ENCODE measurements at places on chromosomes 3 and 15.
A peak's percentile ranks its signal among the peaks of the same experiment; 100 is the strongest.

DNA sequence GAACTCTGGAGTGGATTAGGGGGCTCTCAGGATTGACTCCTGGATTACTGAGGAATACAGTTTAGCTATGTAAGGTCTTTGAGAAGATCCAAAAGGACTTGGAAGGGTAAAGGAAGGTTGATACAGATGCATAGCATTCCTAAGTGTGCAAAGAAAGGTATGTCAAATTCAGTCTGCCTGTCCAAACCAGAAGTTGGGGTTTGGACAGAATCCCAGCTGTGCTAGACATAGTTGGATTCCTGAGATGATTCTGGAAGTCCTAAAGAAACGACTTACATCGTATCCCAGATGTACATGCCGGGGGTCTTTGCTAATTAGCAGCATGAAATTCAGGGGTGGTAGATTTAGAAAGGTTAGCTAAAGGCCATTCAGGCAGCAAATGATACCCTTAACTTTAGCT lies 97.7 kb upstream of the TSPAN3 start:
- DNase-seq, result no peak

- DNase-seq, result no peak
These were observed 393 bp downstream of the ERICH6 start for GRCh38 chr3:150703299-150703755.

GRCh38 chr15:99486371-99487336 lies 79.1 kb upstream of the MEF2A start:
- DNase-seq, result peak; percentile 87

DNA sequence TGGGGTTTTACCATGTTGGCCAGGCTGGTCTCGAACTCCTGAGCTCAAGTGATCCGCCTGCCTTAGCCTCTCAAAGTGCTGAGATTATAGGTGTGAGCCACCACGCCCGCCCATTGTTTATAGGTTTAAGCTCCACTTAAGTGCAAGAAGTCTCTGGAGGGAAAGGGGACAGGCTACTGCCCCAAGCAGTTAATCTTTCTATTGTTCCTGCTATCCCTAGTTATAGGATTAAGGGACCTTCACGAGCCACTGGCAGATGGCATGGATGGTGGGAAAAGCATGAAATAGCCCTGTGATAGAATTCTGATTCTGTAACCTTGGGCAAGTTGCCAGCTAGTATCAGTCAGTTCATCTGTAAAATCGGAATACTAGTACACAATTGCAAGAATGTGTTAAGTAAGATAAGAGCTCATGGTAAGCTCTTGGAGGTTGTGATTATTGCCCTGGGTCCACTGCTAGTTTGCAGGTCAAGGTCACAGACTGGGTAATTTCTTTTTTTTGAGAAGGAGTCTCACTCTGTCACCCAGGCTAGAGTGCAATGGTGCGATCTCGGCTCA lies 5.3 kb upstream of the RBPMS2 start:
- no peak for DNase-seq

DNA sequence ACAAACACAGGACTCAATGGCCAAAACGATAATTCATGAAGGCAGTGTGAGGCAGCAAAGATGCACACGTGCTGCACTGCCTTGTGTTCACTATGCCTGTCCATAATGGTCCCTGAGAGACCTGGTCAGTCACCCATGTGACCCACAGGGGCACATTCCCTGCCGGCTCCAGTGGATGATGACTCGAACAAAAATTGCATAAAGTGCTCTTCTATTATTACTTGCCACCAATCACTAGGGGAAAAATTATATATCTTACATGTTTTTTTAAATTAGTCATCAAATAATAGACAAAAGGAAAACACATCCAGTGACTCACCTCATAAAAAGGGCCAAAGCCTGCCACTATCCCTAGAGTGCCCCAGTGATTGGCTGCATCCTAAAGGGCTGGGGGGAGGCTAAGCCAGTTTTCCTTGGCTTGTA lies 47.5 kb downstream of the UBP1 start:
- DNase-seq, result no peak

- no peak for DNase-seq
These were observed 83.7 kb downstream of the TRAK1 start for GRCh38 chr3:42174679-42175385.

DNA sequence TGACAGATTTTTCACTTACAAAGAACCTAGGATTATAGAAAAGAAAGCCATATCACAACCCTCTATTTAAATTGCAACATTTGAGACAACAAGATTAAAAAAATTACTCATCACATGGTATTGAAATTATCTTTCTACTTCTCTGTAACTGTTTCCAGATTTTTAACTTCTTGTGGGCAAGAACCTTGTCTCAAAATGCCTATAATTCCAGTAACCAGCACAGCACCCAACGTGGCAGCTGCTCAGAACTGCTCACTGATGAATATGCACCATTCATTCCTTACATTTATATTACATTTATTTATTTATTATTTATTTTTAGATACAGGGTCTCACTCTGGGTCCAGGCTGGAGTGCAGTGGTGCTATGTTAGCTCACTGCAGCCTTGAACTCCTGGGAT lies 216.1 kb downstream of the THRB start:
- DNase-seq, result no peak

GRCh38 chr15:85706779-85707518 lies 87.8 kb downstream of the KLHL25 start:
- no peak for DNase-seq

- DNase-seq, result no peak
These were observed 683.0 kb downstream of the NTRK3 start for GRCh38 chr15:87573534-87573933.

- no peak for DNase-seq
These were observed 16.1 kb downstream of the DAZL start for GRCh38 chr3:16589120-16589519.

- no peak for DNase-seq
These were observed 655.0 kb downstream of the EPHA3 start for GRCh38 chr3:89762405-89762804.

DNA sequence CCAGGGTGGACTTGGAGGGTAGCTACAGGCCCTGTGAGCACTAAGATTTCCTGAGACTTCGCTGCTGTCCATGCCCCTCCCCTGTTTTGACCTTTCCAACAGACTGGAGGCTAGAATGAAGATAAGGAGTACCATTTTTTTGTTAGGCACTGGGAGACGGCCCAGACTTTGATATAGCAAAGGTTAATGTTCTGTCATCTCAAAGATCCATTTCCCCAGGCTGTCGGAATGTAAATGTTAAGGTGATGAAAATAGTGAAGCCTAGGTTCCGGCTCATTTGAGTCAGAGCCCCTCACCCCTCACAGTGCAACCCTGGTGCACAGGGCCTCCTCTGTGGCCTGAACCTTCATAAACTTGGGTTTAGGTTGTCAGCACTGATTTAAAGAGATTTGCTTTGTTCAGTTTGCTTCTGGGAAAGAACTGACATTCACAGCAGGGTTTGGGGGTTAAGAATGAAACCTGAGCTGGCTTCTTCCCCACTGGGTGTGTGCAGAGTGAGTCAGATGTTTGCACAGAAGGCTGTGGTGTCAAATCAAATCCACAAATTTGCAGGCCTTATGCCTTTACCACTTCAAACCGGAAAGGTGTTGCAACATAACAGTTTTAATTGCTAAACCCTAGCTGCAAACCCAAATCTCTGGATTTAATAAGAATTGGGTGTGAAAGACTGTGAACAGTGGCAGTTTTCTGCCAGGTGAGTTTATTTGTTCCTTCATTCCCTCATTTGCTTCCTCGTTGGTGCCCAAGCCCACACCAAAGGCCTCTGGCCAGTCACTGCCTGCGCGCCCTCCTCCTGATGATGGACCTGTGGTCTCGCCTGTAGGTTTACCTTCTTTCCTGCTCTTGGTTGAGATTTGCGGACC lies 20.6 kb upstream of the KCTD6 start:
- DNase-seq, result no peak

GRCh38 chr15:25741256-25741580 lies 121.9 kb downstream of the ATP10A start:
- no peak for DNase-seq

- DNase-seq, result no peak
These were observed 73.1 kb upstream of the SLC6A6 start for GRCh38 chr3:14329116-14329830.

GRCh38 chr3:141123677-141124410 lies 72.7 kb downstream of the SPSB4 start:
- peak; percentile 30 for DNase-seq

DNA sequence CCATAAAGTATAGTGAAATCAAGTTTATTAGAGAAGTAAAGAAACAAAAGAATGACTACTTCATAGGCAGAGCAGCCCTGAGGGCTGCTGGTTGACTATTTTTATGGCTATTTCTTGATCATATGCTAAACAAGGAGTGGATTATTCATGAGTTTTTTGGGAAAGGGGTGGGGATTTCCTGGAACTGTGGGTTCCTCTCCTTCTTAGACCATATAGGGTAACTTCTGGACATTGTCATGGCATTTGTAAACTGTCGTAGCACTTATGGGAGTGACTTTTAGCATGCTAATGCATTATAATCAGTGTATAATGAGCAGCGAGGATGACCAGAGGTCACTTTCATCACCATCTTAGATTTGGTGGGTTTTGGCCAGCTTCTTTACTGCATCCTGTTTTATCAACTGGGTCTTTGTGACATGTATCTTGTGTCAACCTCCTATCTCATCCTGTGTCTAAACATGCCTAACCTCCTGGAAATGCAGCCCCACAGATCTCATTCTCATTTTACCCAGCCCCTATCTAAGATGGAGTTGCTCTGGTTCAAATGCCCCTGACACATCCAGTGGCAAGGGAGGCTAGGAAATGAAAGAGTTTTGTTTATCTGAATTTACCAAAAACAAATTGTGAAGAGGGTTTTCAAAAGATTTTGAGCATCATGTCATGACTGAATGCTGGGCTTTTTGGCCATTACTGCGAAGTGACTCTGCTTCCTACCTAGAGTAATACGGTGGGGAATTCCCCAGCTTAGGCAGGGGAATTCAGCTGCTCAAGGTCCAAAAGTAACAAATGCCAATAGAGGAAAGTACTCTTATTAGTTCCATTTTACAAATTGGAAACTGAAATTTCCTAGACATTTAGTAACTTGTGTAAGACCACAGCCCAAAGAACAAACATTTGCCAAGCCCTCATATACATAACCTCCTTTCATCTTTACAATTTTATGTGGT lies 6.2 kb upstream of the SPSB4 start:
- DNase-seq, result no peak

- DNase-seq, result no peak
These were observed 132.1 kb upstream of the CDIN1 start for GRCh38 chr15:36447373-36447772.

DNA sequence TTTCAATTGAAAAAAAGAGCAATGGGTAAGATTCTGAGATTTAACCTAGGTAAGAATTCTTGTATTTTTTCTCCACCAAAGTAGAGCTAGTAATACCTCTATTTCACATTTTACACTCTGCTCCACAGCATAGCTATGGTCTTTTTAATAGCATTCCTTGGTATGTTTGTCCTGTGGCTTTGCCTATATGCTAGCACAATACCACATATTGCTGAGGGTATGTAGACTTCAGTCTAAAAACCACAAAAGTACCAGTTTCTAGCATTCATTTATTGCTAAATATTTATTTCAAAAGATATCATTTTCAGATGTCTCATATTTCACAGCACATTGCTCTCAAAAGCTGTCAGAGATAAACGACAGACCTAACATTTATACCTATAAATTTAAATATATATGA lies 18.2 kb upstream of the EOGT start:
- DNase-seq, result no peak

DNA sequence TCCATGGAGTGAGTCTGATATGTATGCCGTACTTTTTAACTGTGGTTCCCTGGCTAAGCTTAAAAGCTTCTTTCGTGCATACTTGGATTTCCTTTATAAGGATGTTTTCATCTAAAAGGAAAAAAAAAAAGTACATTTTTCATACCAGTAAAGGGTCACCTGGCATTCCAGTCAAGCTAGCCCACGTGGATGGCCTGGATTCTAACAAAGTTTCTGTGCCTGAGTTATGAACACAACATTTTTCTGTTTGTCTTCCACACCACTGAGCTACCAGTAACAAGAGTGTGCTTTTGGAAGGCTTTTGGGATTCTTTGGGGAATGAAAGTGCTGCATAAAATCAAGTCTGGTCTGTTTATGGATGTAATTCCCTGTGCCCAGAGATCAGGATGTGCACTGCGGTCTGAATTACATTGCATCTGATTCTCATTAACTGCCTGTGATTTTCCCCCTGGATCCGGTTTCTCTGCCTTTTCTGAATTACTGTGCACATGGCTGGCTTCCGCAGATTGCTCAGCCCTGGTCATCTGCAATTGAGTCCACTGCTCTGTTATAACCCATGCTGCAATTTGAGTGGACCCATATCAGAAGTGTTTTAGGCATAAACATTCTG lies 38.2 kb upstream of the MAGI1 start:
- DNase-seq, result no peak

GRCh38 chr3:50323614-50324199 lies 1.2 kb upstream of the HYAL2 start:
- no peak for DNase-seq

- DNase-seq, result no peak
These were observed 20.7 kb upstream of the GOLGA6C start for GRCh38 chr15:75237316-75237982.

GRCh38 chr3:64260431-64260830 lies 35.2 kb upstream of the PRICKLE2 start:
- no peak for DNase-seq

GRCh38 chr3:52054661-52055511 lies 1.5 kb downstream of the DUSP7 start:
- DNase-seq, result no peak

- DNase-seq, result no peak
These were observed 82.1 kb upstream of the PRTG start for GRCh38 chr15:55824857-55825613.

- DNase-seq, result no peak
These were observed 1.9 kb downstream of the MAP4 start for GRCh38 chr3:48014358-48014757.

DNA sequence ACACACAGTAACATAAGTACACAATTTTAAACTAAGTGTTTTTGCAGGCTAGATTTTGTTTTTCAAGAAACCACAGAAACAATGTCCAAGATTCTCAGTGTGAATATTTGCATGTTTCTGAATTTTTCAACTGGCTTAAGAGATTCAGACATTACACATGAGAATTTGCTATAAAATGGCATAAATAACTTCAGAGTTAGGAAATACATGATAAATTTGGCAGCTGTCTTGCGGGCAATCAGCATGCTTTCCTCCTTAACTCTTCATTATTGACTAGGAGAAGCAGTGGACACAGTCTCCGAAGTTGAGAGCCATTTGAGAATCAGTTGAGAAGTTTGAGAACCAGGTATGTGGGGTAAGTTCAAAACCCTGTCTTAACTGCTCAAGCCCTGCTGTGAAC lies 625.6 kb upstream of the SGO1 start:
- no peak for DNase-seq

DNA sequence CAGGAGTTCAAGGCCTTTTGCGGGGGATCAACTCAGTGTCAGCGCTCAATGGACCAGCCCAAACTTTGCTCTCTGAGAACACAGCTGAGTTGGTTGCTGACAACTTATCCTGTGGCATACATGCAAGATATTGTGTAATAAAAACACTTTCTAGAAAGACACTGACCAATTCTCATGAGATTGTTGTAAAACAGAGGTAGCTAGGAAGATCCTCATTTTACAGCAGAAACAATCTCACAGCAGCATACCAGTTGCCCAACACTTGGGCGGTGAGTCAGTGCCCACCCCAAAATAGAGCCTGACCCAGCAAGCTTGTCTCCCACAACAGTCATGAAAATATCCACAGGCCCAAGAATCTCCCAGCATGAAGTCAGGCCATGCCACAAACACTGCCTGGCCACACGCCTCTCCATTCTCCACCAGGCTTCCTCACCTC lies 18.2 kb downstream of the KLHL6 start:
- no peak for DNase-seq

All from left forelimb (tissue), 1 donor.